Breast epithelium (tissue), 4 donors: ENCODE measurements at places on chromosomes 3 and 15. TPM values are rescaled to one million over a fixed set of nuclear protein-coding genes. Genes with fewer than 3 reads are reported as not detected.

The PLSCR2 gene
- not detected for total RNA-seq

DNA sequence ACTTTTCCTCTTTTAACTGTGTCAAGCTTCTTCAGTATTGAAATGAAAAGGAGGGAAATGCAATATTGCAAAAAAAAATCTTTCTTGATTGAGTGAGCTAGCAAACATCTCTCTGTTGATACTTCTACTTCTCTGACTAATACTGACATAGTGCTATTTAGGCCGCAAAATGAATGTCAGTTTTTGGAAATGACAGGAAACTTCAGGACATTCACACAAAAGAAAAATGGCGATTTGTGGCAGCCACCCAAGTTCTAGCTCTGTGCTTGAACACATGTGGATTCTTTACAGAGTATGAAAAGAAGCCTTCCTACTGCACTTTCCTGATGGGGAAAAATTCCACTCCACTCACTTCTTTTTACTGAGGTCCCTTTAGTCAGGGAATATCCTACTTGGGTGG lies 486.8 kb upstream of the ALCAM start:
- DNase-seq: no peak
- H3K4me1 ChIP-seq: no peaks in the 10 kb centered on the region
- no peak overlapping the region for H3K4me3 ChIP-seq
- no peaks in the 10 kb centered on the region for H3K27me3 ChIP-seq

DNA sequence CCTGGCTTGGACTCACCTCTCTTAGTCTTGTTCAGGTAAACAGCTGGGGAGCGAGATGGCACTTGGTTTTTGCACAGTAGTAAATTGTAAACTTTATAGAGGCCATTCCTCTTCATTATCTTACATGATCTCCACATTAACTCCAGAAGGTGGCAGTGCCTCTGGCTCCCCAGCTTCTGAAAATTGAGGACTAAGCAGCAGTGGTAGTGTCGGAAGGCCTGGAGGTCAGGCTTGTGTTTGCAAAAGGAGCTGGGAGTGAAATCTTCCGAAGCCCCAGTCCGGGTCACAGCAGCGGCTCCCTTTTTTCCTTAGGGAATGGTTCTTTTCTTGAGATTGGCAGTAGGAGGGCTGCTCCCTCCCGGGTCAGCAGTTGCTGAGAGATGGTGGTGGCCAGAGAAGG lies 85.7 kb downstream of the FNDC3B start:
- no peak overlapping the region for H3K4me3 ChIP-seq
- peak overlapping the region; percentile 90 for H3K27ac ChIP-seq
- no peak for DNase-seq
- H3K36me3 ChIP-seq: no peaks in the 10 kb centered on the region
- H3K4me1 ChIP-seq: peaks cover 3% of the 10 kb centered on the region

DNA sequence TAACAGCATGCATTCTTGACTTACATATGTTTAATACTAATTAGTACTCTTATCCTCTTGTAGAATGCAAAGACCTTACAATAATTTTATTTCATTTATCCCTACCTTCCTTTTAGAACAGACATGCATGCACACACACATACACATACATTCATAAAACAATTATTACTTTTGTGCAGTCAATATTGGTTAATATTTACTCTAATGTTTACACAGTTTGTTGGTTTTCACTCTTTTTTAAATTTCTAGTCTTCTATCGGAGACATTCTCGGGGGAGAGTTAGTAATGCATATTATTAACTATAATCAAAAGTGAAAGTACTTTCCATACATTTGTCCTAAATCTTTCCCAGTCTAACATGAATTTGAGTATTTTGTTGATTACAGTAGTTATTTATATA lies 317.7 kb upstream of the DPH6 start:
- no peaks in the 10 kb centered on the region for H3K4me1 ChIP-seq
- no peak overlapping the region for H3K4me3 ChIP-seq
- no peaks in the 10 kb centered on the region for H3K36me3 ChIP-seq

DNA sequence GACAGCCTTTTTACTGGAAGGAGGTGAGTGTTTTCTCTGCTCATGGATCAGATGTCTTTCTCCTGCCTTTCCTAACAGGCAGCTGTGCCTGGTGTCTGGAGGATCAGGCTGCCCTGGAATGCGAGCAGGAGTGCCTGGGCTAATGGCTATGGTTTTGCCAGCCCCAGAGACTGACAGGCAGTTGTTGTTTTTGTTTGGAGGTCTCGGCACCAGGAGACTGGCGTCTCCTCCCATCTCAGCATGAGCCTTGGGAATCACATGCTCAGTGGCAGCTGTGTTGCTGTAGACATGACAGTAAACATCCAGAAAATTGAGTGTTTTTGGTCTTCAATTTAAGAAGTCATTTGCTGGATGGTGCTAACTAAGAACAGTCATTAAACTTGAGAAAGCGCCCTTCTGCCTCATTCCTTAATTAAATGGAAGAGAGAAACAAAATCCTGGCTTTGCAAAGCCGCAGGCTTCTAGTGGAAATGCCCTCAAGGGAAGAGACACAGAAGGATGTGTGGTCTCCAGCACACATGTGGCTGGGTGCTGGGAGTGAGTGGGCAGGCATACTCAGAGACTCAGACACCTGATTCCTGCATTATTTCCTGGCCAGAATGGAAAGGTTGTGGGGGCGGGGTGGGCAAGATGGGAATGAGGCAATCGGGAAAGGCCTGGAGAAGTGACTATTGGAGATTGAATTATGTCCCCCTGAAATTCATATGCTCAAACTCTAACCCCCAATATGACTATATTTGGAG lies 97.0 kb upstream of the NMNAT3 start:
- no peak overlapping the region for H3K4me3 ChIP-seq
- no peak for DNase-seq
- no peak overlapping the region for H3K27ac ChIP-seq

- no peaks in the 10 kb centered on the region for H3K36me3 ChIP-seq
- H3K27me3 ChIP-seq: peaks cover 4% of the 10 kb centered on the region
- no peak for DNase-seq
- H3K27ac ChIP-seq: no peak overlapping the region
- H3K4me3 ChIP-seq: no peak overlapping the region
- no peaks in the 10 kb centered on the region for H3K4me1 ChIP-seq
These were observed 37.9 kb upstream of the RPL32 start for GRCh38 chr3:12879191-12879815.

GRCh38 chr3:106711650-106712049 lies 665.6 kb upstream of the CCDC54 start:
- H3K36me3 ChIP-seq: no peaks in the 10 kb centered on the region
- no peaks in the 10 kb centered on the region for H3K4me1 ChIP-seq
- DNase-seq: no peak
- no peak overlapping the region for H3K27ac ChIP-seq
- H3K4me3 ChIP-seq: no peak overlapping the region

DNA sequence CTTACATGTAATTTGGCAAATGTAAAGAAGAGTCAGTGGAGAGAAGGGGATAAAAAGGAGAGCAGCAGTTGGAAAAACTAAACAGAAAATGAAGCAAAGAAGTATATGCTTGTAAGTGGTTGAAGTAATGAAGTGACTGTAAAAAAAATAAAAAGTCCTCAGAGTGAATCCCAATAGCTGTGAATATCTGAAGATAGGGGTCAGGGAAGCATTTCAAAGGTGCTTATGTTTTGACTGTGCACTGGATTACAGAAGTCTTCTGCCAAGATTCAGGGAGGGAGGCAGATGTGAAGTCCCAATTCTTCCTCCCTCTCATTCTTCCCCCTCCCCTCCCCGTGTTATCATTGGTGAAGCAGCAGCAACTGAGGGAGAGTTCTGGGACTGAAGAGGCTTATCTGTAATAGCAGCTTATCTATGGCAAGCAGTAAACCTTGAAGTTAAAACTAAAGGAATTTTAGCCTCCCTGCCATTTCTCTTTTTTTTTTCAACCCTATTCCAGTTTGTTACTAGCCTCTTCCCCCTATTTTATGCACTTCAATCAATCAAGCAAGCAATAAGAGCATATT lies 597.9 kb downstream of the IGSF11 start:
- no peaks in the 10 kb centered on the region for H3K36me3 ChIP-seq
- no peak overlapping the region for H3K27ac ChIP-seq
- H3K4me1 ChIP-seq: no peaks in the 10 kb centered on the region
- H3K27me3 ChIP-seq: no peaks in the 10 kb centered on the region
- DNase-seq: no peak
